Caco-2 (cell line): ENCODE measurements at places on chromosomes 16 and 17. TPM values are rescaled to one million over a fixed set of nuclear protein-coding genes. Genes with fewer than 3 reads are reported as not detected.

GRCh38 chr17:68161644-68162428 is 86.0 kb upstream of the AMZ2 start:
- no peak for DNase-seq

DNA sequence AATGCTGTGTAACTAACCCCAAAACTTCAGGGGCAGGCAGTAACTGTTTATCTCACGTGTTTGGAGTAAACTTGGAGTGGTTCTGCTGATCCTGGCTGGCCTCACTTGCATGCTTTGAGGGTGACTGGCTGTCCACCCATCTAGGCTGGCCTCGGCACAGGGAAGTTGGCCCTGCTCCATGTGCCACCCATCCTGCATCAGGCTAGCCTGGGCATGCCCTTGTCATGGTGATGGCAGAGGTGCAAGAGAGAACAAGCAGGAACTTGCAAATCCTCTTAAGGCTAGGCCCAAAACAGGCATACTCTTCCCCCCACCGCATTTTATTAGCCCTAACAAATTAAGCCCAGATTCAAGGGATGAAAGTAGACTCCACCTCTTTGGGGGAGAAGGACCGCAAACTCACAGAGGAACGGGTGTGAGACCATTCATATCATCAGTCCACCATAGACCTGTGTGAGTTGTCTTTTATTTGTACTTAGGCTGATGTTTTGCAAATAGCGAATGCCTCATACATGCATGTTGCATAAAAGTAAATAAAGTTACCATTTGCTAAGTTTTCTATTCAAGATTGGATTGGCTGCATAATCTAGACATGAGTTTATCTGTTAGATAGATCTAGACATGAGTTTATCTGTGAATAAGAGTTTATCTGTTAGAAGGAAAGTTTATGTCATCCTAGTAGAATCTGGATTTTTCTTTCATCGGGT is 221.0 kb downstream of the CCDC182 start:
- no peak for DNase-seq

DNA sequence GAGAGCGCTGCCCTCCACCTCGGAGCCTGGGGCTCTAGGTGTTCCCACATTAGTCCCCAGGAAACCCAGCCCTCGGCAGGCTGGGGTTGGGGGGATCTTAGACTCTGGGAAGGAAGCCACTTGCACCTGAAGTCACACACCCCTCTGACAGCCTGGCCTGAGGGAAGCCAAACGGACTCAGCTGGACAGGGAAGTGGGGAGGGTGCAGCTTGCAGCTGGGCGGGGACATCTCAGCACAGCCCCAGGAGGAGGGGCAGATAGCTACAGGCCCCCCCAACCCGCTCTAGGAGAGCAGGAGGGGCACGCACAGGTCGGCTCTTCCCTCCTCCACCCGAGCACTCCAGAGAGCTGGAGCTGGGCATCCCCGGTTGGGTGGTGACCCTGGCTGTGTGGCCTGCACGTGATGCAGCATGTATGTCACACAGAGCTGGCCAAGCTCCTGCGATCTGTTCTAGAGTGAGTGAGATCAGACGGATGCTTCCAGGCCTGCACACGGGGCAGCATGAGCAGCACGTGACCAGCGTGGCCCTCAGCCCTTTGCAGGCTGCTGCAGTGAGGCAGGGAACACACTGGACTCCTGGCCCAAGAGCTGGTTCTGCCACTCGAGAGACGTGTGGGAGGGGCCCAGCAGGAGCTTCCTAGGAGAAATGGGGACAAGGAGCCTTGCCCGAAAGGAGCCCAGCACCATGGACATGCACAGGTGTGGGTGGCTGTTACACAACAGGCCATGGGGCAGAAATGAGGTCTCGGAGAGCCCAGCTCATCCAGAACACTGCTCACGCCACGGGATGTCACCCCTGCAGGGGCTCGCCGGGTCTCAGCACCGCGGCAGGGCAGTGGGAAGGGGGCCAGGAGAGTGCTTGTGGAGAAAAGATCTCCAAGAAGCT is 15.4 kb downstream of the KIFC3 start:
- DNase-seq: no peak

DNA sequence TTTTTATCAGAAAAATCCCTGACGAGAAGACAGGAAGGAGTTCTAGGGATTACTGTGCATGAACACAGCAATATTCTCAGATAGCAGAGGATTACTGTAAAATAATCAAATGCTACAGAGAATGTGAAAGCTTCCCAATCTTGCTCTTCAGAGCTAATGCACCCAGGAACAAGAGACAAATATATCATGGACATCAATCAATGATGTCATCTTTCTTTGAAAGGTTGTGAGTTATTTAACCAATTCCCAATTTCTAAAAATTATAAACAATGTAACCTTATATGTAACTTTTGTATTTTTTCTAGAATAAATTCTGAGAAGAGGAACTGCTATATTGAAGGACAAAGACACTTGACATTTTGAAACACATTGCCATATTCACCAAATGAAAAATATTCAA is 46.5 kb downstream of the BRD7 start:
- DNase-seq: no peak

DNA sequence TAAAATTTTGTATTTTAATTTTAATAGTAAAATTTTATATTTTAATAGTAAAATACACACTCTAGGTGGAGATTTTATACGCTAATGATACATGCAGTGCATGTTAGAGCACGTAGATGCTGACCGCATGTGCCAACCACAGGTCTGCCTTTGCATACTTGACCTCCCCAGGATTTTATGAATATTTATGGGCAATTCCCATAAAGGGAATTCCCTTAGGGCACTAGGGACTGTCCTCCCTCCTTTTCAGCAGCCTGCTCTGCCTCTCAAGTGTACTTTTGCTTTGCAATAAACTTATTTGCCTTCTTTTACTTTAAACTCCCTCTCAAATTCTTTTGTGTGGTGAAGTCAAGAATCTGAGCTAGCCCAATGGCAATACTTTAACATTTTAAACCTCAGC is 217.7 kb upstream of the CDH8 start:
- no peak for DNase-seq

DNA sequence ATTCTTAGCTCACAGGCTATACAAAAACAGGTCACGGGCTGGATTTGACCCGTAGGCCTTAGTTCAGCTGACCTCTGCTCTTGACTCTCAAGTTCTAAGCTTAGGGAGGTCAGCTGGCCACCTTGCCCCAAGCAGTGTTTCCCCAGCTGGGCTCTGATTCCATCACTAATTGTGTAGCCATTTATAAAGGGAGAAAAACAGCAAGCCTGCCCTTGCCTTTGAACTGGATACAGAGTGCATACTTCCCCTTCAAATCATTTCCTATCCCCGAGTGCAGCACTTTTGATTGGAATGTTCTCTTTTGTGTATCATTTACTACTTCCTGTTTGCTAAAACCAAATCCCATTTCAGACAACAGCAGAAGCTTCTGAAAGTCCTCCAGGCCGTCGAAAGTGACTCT is 153.6 kb downstream of the KATNIP start:
- no peak for DNase-seq

DNA sequence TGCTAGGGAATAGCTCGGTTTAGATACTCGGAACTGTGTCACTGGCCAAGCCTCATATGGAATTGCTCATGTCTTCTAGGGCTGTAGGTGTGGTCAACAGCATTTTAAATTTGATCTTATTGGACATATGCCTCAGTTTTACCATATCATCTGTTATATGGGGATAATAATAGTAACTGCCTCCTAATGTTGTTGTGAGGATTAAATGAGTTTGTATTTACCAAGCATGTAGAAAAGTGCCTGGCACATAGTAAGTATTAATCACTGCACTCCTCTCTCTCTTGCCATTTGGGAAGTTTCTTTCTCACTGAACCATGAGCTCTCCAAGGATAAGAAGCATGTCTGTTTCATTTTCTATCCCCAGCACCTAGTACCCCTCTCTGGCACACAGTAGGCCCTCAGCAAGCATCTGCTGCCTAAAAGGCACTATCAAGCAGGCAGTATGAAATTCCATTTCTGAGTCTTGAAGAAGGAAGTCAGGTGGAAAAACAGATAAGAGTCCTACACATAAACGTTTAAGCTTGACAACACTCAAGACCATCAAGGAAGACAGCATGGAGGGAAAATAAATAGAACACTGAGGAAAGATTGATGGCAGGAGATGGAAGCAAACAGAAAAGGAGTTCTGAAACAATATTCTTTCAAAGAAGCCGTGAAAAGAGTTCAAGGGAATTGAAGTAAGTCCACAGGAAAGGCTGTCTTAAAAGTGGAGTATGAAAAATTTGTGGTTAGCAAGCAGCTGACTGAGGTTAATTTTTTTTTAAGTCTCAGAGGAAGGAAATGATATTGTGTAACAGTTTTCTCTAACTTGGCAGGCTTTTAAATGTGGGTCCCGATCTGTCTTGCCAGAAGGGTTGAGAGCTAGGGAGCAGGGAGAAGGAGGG is 2.2 kb upstream of the ATP6V0A1 start:
- no peak for DNase-seq

DNA sequence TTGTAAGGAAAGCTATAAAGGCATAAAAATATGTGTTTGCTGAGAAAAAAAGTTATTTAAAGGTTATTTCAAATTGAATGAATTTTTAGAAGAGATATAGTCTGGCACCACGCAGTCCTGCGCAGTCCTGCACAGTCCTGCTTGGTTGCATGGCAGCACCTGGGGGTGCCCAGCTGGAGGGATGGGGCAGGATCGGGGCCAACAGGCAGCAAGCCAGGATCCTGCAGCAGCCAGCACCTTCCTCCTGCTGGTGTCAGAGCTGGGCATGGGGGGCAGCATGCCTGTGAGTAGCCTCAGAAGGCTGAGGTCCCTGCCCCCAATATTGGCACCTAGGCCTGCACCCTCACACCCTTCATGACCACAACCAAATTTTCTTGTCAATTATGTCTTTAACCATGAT is 46.0 kb downstream of the GLG1 start:
- DNase-seq: no peak

GRCh38 chr16:84737192-84738011 is 37.6 kb downstream of the USP10 start:
- no peak for DNase-seq

DNA sequence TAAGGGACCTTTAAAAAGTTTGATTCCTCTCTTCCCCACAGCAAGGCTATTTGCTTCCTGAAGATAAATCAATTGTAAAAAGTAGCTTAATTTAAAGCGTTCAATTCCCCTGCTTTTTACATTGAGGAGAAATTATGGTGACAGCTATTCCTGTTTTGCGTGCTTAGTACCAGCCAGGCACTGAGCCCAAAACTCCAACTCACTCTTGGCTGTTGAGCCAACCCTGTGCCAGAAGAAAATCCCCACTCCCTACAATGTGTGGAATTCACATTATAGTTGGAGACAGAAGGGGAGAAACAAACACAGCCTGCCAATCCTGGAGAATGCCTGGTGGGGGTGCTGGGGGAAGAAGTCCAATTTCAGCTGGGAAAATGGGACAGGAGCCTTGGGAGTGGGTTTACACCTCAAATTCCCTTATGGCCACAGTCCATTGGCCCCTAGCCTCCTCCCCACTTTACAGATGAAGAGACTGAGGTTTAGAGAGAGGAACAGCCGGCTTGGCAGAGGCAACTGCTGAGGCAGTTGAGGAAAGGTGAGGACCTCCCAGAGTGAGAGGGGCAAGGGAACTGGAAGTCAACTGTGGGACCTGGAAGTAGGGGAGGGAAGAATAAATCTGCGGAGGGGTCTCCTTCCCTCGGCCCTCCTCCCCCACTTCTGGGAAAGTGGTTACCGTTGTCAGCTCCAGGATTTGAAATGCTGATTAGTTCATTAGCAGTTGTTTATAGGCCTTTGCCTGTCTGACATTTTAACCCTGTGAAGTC is 26.1 kb downstream of the CDH1 start:
- no peak for DNase-seq

DNA sequence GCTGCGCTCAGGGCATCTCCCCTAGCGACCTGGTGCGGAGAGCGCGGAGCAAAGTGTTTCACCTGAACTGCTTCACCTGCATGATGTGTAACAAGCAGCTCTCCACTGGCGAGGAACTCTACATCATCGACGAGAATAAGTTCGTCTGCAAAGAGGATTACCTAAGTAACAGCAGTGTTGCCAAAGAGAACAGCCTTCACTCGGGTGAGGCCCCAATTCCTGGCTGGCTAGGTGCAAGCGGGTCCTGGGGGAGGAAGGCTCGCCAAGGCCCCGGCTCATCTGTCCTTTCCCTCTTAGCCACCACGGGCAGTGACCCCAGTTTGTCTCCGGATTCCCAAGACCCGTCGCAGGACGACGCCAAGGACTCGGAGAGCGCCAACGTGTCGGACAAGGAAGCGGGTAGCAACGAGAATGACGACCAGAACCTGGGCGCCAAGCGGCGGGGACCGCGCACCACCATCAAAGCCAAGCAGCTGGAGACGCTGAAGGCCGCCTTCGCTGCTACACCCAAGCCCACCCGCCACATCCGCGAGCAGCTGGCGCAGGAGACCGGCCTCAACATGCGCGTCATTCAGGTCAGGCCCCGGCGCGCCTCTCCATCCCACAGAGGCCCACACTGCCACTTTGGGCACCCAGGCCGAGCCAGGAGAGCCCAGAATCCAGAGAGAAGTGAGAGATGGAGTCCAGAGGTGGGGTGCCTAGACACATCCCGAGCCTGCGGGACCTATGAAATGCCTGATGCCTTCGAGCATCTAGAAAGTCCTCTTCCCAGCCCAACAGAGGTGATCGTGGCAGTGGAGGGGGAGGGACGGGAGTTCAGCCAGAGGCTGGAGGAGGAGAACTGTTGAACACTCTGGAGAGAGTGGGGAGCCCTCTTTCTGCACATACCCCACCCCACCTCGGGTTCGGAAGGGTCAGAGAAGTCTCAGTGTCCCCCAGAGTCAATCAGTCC is 3.3 kb downstream of the LHX1 start:
- DNase-seq: no peak

DNA sequence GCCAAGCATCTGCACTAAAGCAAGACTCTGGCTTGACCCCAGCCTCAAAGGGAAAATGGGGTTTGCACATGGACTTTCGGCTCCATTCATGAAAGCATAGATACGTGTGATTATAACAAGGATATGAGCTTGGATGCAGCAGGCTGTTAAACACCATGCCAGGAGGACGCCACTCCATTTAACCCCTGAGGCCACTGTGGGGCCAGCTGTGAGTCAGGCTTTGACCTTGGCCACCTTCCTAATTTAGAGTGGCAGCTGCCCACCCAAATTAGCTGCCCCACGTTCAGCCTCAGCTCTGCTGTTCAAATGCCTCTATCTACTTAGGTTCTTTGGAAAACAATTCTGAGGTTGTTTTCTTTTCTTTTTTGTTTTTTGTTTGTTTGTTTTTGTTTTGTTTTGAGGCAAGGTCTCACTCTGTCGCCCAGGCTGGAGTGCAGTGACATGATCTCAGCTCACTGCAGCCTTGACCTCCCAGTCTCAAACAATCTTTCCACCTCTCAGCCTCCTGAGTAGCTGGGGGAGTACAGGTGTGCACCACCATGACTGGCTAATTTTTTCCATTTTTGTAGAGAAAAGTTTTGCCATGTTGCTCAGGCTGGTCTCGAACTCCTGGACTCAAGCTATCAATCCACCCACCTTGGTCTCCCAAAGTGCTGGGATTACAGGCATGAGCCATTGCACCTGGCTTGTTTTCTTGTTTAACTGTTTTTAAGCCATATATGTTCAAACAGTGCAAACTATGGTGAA is 23.2 kb upstream of the KIFC3 start:
- DNase-seq: no peak

- no peak for DNase-seq
These were observed at the start of gene GRIN2C for GRCh38 chr17:74859459-74860228. Gene GRIN2C, minus strand, starts transcription at chr17:74859885. Its CDS starts 4,793 bp downstream, at chr17:74855092.

- DNase-seq: peak; percentile 34
These were observed 5.3 kb upstream of the WWOX start for GRCh38 chr16:78094166-78094565.

Gene EFCAB5
- total RNA-seq: 0.43 TPM in 1 of 2 replicates, not detected in the other

Gene MC1R
- total RNA-seq: 5.6 and 6.5 TPM in 2 replicates

Gene AATK
- 26.4 and 26.6 TPM in 2 replicates for total RNA-seq

Gene PRAC1
- not detected in 2 replicates for total RNA-seq

Gene ANKRD13B
- total RNA-seq: 7.7 and 10.4 TPM in 2 replicates

Gene HOXB8
- 0.39 and 1.2 TPM in 2 replicates for total RNA-seq

Gene PPP1R27
- total RNA-seq: 0.93 TPM in 1 of 2 replicates, not detected in the other

Gene GLTPD2
- 11.8 and 15.6 TPM in 2 replicates for total RNA-seq

Gene COX6A2
- total RNA-seq: not detected in 2 replicates

Gene COL1A1
- total RNA-seq: 23.4 and 27.3 TPM in 2 replicates
